Activated CD8-positive, alpha-beta memory T cell treated with anti-CD3 and anti-CD28 coated beads, Interleukin-2, amount 50 U/mL, for 48 hours (primary cell): ENCODE measurements at places on chromosomes 4 and X.
A peak's percentile ranks its signal among the peaks of the same experiment; 100 is the strongest.

DNA sequence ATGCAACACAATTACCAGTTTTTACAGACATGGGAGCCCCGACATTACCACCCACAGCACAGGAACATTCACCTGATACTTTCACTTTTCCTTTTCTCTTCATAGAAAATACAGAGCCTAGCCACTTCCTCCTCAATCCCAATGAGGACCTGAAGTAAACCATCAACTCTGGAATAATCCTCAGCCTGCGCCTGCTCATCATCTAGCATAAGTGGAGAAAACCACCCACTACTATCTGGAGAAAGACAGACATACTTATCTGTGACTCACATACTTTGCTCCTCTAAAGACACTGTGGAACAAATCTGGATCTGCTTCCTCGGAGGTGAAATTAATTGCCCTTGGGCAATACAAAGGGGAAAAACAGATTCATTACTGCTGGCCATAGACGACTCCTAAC lies 47.8 kb downstream of the ZCCHC13 start:
- DNase-seq = no peak

- DNase-seq = no peak
Measured at GRCh38 chr4:82585690-82586435, 24.1 kb upstream of the TMEM150C start.

DNA sequence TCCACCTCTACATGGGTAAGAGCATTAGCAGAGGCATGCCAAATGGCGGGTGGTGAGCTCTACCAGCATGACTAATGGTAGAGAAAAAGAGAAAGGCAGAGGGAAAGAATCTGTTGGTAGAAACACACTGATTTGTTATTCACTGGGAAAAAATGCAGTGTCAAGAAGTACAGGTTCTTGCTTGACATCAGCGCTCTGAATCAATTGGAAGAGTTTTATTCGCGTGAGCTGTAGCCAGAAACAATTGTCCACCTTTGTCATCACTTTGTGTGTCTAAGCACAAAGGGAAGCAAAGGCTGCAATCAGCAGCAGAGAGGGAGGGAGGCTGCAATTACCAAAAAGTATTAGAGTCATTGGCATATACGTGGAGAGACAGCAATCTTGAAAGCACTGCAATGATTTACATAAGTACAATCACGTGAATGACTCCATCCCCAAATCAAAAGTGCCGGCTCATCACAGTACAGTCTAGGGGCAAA lies 67.7 kb upstream of the HS3ST1 start:
- no peak for DNase-seq

GRCh38 chr4:4752576-4753401 lies 106.7 kb upstream of the MSX1 start:
- no peak for DNase-seq

DNA sequence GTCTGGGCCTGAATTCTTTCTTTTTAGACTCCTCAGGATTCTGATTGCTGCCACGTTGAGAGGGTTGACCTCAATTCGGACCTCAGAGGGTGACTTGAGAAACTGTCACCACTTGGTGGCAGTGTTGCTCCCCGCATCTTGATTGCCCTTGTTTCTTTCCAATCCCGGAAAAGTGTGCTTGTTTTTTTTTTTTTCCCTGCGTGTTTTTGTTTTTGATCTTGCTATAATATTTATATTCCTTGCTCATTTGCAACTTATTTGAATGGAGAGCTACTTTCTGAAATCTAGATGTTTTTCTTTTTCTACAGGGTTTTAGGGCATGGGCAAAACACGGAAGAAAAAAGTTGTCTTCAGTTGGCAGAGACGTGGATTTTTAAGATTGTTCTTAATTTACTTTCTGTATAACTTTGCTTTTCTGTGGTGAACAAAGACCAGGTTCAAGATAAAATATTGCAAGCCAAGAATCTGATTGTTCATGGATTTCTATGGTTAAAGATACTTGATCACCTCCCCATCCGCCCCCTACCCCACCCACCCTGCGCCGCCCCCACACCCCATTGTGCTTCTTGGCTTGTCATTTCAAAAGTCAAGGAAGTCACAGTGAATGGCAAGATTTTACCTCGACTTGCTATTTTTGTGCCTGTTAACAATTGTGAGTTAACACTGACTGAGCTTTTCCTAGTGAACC lies 102.0 kb downstream of the PTTG2 start:
- DNase-seq = peak; percentile 76

- DNase-seq = no peak
Measured at GRCh38 chrX:6151971-6152370, 76.7 kb downstream of the NLGN4X start.

GRCh38 chr4:121380776-121381462 lies at the start of gene QRFPR:
QRFPR (minus strand) TSS chr4:121381018; CDS start chr4:121380647, 371 bp downstream.
- DNase-seq = no peak

GRCh38 chrX:53714580-53715345 lies 28.2 kb upstream of the HUWE1 start:
- DNase-seq = peak; percentile 69

- DNase-seq = no peak
Measured at GRCh38 chr4:86055898-86056297, 304.0 kb downstream of the MAPK10 start.

GRCh38 chr4:124486423-124486822 lies 226.1 kb downstream of the ANKRD50 start:
- DNase-seq = no peak

GRCh38 chrX:134396174-134396573 lies 63.8 kb upstream of the HPRT1 start:
- no peak for DNase-seq

GRCh38 chr4:42712854-42713253 lies 55.9 kb upstream of the ATP8A1 start:
- no peak for DNase-seq

GRCh38 chrX:1060562-1060960 lies 151.9 kb downstream of the CRLF2 start:
- no peak for DNase-seq

DNA sequence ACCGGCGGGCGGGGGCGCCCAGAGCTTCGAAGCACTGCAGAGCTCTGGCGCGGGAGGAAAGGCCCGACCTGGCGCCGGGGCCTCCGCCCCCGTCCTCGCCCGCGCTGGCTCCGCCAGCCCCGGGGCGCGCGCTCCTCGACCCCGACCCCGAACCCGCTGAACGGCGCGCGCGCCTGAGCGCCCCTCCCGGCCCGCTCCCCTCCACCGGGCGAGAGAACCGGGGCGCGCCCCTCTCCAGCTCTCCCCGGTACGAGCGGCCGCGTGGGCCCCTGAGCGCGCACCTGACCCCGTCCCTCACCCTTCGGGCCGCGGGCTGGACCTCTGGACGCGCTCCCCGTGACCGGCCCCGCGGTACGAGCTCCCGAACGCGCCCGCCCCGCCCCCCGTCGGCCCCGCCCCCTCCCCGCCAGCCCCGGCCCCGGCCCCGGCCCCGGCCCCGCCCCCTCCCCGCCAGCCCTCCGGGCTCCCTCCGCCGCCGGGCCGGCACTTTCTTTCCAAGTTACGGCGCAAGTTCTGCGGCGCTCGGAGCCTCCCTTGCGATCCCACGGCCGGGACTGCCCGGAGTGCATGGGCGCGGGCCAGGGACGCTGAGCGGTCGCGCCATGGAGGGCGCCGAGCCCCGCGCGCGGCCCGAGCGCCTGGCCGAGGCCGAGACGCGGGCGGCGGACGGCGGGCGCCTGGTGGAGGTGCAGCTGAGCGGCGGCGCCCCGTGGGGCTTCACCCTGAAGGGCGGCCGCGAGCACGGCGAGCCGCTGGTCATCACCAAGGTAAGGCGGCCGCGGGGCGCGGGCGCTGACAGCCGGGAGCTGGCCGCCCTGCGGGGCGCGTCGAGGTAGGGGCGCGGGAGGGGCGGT lies at the start of gene SHROOM2:
Gene SHROOM2, plus strand, starts transcription at position 486 of the 854 bp plus-strand sequence. Its CDS starts 117 bp downstream, at position 603.
- DNase-seq = no peak

DNA sequence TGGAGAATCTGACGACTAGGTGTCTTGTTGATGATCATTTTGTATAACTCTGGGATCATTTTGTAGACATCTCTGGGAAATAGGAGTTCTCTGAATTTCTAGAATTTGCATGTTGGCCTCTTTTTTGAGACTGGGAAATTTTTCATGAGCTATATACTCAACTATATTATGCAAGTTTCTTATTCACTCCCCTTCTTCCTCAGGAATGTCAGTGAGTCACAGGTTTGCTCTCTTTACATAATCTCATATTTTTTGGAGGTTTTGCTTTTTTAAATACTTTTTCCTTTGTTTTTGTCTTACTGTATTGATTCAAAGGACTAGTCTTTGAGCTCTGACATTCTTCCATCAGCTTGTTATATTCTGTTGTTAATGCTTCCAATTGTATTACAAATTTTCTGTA lies 1324.2 kb downstream of the TECRL start:
- DNase-seq = no peak

DNA sequence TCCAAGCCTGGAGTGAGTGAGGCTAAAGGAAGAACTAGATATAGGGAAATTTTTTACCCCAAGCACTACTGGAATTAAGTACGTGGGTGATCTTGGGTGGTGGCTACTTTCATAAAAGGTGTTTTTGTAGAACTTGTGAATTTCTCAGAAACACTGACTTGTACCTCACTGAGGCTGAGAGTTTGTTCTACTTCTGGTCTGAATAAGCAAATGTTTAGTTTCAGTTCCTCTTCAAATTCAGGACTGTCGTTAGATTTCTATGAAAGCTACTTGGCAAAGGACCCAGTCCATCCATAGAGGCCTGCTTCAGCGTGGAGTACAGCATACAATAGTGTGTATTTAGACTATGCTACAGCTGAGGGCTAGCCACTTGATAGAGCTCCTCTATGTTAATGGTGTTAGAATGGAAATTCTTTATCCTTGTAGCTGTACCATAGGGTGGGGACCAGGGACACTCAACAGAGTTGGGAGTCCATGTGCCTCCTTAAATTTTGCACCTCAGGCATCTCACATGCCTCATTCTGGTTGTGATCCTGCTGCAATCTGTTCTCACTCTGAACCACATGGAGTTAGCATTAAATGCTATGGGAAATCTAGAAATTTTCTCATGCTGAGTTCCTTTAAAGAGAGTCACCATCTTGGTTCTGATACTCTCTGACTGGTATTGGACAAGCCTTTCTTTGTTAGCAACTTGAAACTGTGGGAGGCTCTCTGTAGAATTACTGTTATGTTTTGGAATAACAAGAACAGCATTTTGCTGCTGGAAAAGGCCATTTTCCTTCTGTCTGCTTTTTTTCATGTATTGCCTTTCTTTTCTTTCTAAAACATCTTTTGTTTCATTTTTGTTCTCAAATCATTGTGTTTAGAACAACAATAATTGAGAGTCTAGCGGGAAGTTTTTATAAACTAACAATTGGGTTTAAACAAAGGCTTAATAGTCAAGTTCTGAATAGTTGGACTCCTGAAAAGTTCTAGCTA lies 86.8 kb downstream of the PDGFRA start:
- no peak for DNase-seq

DNA sequence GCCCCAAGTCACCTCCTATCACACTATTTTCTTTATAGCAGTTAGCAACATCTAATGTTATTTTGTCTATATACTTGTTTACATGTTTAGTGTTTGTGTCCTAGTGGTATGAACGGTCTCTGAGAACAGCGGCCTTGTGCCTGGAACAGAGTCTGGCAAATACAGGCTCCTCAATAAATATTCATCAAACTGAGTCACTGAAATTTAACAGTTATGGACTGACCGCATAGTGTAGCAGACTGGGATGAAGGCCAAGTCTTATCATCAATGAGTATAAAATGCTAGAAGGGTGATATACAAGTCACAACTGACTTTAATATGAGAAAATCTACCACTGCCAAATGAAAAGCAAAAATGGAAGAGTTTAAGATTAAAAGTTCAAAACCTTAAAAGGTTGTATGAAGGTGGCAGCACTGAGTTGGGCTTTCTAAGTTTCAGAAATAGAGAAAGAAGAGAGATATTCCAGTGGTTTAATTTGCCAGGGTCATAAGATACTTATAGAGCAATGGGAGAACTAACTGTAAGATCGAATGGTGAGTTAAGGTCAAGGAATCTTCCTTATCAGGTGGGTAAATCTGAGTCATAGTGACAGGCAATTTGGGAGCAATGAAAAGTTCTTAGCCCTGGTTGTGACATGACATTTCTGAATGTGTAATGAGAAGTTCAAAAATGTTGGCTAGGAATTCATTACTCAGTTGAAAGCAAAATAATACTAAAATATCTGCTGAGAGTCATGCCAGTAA lies 34.9 kb downstream of the ELOVL6 start:
- DNase-seq = no peak

- DNase-seq = no peak
Measured at GRCh38 chr4:128660361-128661215, 148.9 kb upstream of the JADE1 start.

- DNase-seq = no peak
Measured at GRCh38 chrX:136784231-136784630, 3.5 kb upstream of the ARHGEF6 start.

DNA sequence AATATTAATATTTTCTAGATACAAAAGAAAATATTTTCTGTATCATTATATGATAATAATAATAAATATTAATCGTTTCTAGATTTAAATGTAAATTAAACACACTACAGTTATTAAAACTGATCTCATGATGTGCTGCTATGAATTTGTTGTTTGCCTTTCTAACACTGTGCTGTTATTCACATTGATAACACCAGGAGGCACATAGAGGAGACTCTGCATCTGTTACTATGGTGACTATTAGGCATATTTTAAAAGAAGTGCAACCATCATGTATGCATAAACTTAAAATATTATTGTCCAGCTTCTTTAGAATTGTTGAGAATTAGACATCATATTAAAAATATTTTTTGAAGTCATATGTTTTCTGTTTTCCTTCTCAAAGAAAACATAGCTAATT lies 11.8 kb upstream of the PDGFC start:
- DNase-seq = no peak

- no peak for DNase-seq
Measured at GRCh38 chr4:102586002-102586643, 85.0 kb downstream of the NFKB1 start.

DNA sequence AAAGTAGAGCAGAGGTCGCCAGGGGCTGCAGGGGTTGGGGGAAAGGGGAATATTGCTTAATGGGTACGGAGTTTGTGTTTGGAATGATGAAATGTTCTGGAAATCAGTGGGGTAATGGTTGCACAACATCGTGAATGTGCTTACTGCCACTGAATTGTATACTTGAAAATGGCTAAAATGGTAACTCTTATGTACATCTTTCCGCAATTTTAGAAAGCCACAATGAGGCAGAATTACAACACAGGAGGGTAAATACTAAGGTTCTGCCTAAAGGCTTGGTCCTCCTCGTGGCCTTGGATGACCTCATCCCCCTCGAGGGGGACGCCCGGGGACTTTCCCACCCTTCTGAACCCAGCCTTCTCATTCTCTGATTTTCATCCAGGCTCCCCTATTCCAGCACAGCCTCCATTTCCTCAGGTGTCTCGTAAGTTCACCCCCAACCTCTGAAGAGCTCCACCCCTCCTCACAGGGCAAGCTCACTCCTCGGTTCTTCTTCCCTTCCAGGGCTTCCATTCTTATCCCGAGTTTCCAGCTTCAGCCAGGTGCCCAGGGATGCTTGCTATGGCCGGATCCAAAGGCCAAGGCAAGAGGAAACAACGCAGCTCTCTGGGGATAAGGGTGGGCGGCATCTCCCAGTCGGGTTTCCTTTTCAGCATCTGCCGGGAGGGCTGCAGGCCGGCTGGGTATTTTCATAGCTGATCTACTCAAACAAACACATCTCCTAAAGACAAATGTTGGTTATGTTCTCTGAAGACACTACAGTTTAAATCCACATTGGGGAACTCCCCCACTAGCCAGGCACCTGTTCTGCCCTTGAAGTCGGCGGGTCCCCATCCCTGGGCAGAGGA lies 71.3 kb upstream of the ACSL1 start:
- DNase-seq = no peak

GRCh38 chr4:1057403-1057745 lies 45.9 kb downstream of the FGFRL1 start:
- no peak for DNase-seq
